ENCODE measurements at places on chromosomes 5 and 9. TPM values are rescaled to one million over a fixed set of nuclear protein-coding genes. Genes with fewer than 3 reads are reported as not detected.

DNA sequence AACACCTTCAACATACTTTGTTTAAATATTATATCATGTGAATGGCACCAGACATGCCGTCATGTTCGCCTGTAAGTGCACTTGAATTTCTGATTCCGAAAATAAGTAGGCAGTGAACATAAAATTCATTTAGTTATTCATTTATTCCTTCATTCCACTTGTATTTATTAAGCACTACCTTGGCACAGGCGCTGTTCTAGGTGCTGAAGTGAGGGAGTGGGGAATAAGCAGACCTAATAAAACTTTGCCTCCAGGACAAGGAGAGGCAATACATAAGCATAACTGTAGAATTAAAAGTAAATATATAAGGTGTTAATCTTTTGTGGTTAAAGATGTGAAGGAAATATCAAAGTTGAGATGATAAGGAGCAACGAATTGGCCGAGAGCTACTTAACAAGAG lies 297.4 kb downstream of the TENT4A start:
- DNase-seq = no peak
- H3K27me3 ChIP-seq = no peaks in the 10 kb centered on the region
- H3K4me1 ChIP-seq = no peaks in the 10 kb centered on the region

DNA sequence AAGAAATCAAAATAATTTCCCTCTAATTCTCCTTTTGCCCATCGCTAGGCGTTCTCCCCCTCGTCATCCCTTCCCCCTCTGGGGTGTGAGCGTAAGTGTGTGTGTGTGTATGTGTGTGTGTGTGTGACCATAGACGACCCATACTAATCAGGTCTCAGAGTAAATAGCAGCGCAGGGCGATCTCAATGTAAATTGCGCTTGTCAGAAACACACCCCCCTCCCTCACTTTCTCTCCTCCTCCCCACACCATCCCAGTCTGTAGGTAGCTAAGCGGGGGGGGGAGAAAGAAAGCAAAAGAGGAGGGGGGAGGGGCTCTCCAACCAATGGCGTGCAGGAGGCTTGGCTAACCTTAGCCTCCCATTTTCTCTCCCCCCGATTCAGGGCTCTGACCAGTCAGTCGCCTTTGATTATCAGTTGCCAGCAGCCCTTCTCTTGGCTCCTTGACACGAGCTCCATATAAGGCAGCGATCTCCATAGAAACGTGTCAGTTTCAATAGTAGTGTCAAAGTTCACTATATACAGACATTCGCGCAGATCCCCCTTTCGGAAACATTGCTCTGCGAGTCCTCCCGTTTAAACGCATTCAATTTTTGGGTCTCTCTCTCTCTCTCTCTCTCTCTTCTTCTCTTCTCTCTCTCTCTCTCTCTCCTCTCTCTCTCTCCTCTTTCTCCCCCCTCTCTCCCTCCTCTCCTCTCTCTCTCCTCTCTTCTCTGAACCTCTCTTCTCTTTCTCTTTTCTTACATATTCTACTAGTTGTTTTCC lies at the start of gene NR2F1:
TSS of gene NR2F1 (plus strand) at position 546 of the 762 bp plus-strand sequence. CDS start 1,802 bp downstream, outside the sequence.
- no peak within 1 kb of the TSS for H3K27ac ChIP-seq
- no peak for DNase-seq
- H3K4me3 ChIP-seq = no peak within 1 kb of the TSS
- peaks cover 3% of the 10 kb centered on the region for H3K36me3 ChIP-seq
- peaks cover 34% of the 10 kb centered on the region for H3K27me3 ChIP-seq

- H3K4me3 ChIP-seq = no peak overlapping the region
- DNase-seq = no peak
- no peaks in the 10 kb centered on the region for H3K4me1 ChIP-seq
- peaks cover 7% of the 10 kb centered on the region for H3K27me3 ChIP-seq
These were observed 98.4 kb downstream of the TARS1 start for GRCh38 chr5:33539212-33539611.

- peaks cover 11% of the 10 kb centered on the region for H3K27me3 ChIP-seq
- no peaks in the 10 kb centered on the region for H3K4me1 ChIP-seq
- no peak for DNase-seq
- H3K36me3 ChIP-seq = no peaks in the 10 kb centered on the region
- no peak overlapping the region for H3K4me3 ChIP-seq
These were observed 196.5 kb downstream of the MED10 start for GRCh38 chr5:6181871-6182270.

DNA sequence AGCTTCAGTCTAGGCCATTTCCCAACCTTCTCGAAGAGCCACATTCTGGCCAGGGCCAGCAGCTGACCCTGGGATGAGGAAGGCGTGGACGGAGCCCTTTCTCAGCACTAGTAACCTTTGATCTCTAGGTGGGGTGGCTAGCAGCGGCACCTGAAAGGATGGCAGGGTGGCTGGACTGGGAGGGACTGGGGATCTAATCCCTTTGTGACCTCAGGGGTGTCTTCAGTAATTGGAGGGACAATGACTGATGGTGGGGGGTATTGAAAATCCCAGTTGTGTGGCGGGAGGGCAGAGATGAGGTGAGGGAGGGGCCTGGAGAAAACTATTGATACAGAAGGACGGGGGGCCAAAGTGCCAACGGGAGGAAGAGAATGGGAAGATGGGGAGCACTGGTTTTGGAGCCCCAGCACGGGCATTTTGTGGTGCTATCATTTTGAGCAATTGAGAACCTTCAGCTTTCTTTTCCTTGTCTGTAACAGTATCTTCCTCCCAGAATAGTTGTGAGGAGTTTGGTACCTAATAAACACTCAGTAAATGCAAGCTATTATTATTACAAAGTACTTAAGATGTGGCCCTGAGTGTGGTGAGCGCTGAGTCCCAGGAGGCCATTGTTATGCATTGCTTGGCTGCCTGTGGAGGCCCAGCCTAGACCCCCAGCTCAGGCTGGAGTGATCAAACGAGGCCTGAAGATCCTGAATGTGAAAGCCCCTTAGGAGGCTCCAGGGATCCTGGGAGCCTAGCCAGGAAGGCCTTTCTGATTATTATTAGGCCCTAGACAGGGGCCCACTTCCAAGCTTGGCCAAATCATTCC lies 37.3 kb upstream of the UBE2D2 start:
- no peaks in the 10 kb centered on the region for H3K36me3 ChIP-seq
- H3K27ac ChIP-seq = peak overlapping the region; percentile 46
- no peak for DNase-seq
- H3K4me1 ChIP-seq = peaks cover 45% of the 10 kb centered on the region

DNA sequence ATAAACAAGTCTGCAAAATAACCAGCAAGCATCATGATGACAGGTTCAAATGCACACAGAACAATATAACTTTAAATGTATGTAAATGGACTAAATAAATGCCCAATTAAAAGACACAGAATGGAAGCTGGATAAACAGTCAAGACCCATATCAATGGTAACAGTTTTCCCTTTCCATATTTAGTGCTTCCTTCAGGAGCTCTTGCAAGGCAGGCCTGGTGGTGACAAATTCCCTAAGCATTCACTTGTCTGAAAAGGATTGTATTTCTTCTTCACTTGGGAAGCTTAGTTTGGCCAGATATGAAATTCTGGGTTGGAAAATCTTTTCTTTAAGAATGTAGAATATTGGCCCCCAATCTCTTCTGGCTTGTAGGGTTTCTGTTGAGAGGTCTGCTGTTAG lies 120.2 kb upstream of the RASA1 start:
- H3K4me1 ChIP-seq = peaks cover 7% of the 10 kb centered on the region
- no peak for DNase-seq
- H3K4me3 ChIP-seq = no peak overlapping the region

IL4 gene
- total RNA-seq = not detected

- peaks cover 10% of the 10 kb centered on the region for H3K36me3 ChIP-seq
- H3K27ac ChIP-seq = no peak overlapping the region
- DNase-seq = no peak
- H3K4me3 ChIP-seq = no peak overlapping the region
- H3K4me1 ChIP-seq = no peaks in the 10 kb centered on the region
These were observed 64.8 kb downstream of the SMIM23 start for GRCh38 chr5:171850324-171850947.

VCAN gene
- 0.22 TPM for total RNA-seq

PHPT1 gene
- total RNA-seq = 64.6 TPM

DNA sequence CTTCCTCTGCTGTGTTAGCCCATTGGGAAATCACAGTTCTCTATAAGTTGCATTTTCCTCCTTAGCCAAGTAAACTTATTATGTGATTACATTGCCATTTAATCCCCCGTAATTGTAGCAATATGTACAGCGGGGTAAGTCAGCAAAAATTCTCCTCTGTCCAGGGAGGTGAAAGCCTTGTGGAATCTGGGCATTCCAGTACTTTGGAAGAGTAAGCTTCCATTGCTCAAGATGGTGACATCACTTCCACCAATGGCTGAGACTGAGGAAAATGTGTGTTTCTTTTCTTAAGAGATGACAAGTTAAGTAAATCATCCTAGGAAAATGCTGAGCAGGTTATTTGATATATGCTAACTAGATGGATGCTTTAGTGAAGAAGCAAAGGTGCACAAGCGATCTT lies 436.7 kb downstream of the CETN3 start:
- peaks cover 2% of the 10 kb centered on the region for H3K4me1 ChIP-seq
- no peaks in the 10 kb centered on the region for H3K27me3 ChIP-seq
- no peaks in the 10 kb centered on the region for H3K36me3 ChIP-seq

DNA sequence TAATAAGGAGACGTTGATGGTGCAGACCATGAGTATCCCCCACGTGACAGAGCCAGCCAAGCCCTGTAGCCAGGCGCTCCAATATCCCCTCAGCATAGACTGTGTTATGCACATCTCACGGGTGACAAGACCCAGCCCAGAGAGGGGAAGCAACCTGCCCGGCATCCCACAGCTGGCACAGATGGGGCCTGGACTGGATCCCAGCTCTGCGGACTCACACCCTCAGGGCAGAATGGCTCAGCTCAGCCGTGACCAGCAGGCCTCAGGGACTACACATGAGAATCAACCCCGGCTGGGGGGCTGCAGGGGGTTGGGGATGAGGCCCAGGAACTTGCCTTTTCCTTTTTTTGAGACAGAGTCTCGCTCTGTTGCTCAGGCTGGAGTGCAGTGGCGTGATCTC lies 11.7 kb downstream of the FIBCD1 start:
- no peak for DNase-seq
- no peak overlapping the region for H3K4me3 ChIP-seq
- H3K36me3 ChIP-seq = no peaks in the 10 kb centered on the region
- H3K4me1 ChIP-seq = peaks cover 21% of the 10 kb centered on the region
- H3K27me3 ChIP-seq = peaks cover 37% of the 10 kb centered on the region
- no peak overlapping the region for H3K27ac ChIP-seq

DNA sequence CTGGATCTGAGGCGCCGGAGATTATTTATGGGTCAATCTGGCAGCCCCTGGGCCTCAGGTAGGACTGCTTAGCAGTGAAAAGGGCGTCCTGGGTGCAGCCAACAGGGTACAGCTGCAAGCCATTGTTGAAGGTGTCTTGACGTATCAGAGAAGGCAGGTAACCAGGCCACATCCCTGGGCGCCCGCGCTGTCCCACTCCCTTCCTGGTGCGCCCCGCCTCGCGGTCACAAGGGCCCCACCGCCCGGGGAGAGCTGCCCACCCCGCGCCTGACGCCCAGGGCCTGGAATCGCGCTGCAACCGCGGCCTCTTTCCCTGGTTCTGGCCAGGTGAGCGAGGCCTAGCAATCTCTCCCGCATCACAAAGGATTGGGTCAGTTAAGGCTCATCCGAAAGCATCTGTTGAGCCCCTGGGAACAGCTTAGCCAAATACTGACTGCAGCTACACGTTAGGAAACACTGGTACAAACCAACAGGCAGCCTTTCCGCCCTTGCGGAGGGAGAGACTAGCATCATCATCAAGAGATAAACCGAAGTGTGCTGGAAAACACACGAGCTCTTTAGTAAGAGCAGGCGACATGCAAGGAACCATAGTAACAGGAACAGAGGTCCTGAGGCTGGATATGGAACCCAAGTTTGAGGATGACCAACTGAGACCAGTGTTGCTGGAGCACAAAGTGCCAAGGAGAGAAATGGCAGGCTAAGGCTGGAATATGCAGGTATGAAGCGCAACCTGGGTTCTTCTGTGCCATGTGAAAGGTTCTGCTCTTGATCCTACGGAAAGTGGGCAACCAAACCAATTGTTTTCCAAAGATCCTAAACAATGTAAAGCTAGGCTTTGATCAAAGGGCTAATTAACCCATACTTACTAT lies 3.6 kb downstream of the RPS23 start:
- H3K4me1 ChIP-seq = peaks cover 55% of the 10 kb centered on the region
- H3K27ac ChIP-seq = peak overlapping the region; percentile 77
- DNase-seq = no peak

DNA sequence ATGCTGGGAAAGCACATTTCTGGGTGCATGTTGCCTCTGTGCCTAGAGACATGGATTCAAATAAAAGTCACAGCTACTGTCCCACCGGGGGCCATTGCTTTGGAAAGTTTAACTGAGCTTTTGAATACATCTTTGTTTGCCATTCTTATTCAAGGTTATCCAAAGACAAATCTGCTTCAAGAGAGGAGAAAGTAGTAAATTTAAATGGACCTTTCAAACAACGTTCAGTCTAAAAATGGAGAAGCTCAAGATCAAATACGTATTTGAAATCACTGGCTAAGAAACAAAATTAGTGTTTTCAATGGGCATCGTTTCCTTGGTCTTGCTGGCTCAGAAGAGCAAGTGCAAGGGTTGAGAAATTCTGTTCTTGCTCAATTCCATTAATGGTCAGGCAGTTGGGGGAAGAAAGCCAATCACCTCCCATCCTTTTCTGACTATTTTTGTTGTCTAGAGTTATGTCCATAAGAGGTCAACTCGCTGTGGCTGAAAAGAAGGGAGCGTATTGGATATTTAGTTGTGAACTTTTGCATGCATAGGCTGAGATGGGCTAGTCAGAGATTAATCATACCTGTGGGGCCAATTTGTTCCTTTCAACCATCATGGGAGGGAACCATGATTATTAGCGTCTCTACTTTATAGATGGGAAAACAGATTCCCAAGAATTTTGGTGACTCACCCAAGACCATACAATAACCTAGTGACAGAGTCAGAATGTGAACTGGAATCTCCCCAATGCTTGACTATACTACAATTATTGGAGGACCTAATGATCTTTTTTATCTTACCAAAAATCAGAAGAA lies 276.2 kb upstream of the TNC start:
- no peak for DNase-seq
- H3K27me3 ChIP-seq = no peaks in the 10 kb centered on the region
- no peaks in the 10 kb centered on the region for H3K4me1 ChIP-seq
- H3K4me3 ChIP-seq = no peak overlapping the region
- no peak overlapping the region for H3K27ac ChIP-seq
- H3K36me3 ChIP-seq = no peaks in the 10 kb centered on the region

OR1Q1 gene
- total RNA-seq = not detected

CARTPT gene
- not detected for total RNA-seq

NDST1 gene
- 8.1 TPM for total RNA-seq

GRCh38 chr5:122702524-122702875 lies 72.4 kb upstream of the SNX2 start:
- peak overlapping the region; percentile 59 for H3K4me3 ChIP-seq
- peaks cover 79% of the 10 kb centered on the region for H3K4me1 ChIP-seq
- H3K36me3 ChIP-seq = peaks cover 3% of the 10 kb centered on the region
- peak overlapping the region; percentile 94 for H3K27ac ChIP-seq

PALM2AKAP2 gene
- total RNA-seq = not detected

GRCh38 chr9:107219486-107220077 lies 63.5 kb upstream of the RAD23B start:
- peaks cover 8% of the 10 kb centered on the region for H3K27me3 ChIP-seq
- no peaks in the 10 kb centered on the region for H3K36me3 ChIP-seq
- no peak overlapping the region for H3K27ac ChIP-seq
- DNase-seq = no peak

GRCh38 chr9:966870-967269 lies 9.6 kb upstream of the DMRT3 start:
- no peak overlapping the region for H3K4me3 ChIP-seq
- no peaks in the 10 kb centered on the region for H3K36me3 ChIP-seq
- H3K27ac ChIP-seq = no peak overlapping the region
- H3K4me1 ChIP-seq = peaks cover 6% of the 10 kb centered on the region

NR2F1 gene
- total RNA-seq = not detected

All from activated B cell treated with CpG ODN at 0.5 μM for 24 hours (primary cell).